Tongue (tissue), 3 donors: ENCODE measurements at places on chromosomes 4 and X.

GRCh38 chr4:52861171-52861823 is 820 bp upstream of the RASL11B start:
- peak; percentile 48 for DNase-seq

- peak; percentile 1 for DNase-seq
Measured at GRCh38 chrX:101079736-101080270, 1.1 kb downstream of the TMEM35A start.

DNA sequence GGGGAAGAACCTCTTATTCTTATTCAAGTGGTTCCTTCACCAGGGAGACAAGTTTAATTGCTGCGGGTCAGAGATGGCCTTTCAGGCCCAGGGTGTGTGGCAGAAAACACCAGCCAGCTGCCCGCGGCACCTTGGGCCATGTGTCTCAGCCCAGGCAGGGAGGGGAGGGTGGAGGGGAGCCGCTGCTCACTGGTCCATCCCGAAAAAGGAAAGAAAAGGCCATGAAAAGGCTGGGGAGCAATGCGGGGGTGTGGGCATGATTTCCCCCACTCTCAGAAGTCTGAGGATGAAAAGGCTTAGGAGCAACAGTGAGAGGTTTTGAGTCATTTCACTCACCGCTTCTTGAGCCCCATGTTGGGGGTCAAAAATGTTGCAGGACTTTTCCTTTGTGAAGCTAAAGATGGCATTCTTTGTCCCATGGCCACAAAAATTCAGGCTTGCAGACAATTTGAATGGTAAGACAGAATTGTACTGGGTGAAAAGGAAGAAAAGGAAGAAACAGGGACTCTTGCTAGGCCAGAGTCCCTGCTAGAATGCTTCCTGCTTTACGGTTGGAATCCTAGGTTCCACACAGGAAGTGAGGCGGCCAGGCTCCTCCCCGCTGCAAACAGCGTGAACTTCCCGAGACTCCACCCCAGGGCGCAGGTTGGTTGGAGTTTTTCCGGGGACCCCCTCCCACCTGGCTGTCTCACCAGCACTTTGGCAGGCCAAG is 17.4 kb upstream of the FAM47E start:
- DNase-seq, result peak; percentile 12

- DNase-seq, result no peak
Measured at GRCh38 chr4:65918872-65919271, 248.6 kb upstream of the EPHA5 start.

- DNase-seq, result no peak
Measured at GRCh38 chr4:86401826-86402225, 42.0 kb upstream of the MAPK10 start.

DNA sequence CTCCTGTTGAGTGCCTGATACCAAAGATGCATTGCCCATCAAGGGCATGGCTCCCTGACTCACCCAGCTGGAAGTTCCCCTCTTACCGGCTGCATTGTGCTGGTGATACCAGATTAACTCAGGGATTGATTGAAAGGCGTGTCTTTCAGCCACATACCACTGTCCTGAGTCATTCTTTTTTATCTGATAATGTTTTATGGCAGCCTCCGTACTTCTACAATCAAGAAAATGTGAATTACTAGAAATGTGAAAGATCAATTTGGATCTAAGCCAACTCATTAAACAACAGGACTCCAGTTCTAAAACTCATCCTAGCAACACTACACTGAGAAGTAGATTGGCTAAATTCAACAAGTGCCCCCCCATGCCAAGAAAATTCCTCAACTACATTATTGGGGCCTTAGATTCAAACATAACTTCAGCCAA is 40.0 kb downstream of the TXK start:
- no peak for DNase-seq

DNA sequence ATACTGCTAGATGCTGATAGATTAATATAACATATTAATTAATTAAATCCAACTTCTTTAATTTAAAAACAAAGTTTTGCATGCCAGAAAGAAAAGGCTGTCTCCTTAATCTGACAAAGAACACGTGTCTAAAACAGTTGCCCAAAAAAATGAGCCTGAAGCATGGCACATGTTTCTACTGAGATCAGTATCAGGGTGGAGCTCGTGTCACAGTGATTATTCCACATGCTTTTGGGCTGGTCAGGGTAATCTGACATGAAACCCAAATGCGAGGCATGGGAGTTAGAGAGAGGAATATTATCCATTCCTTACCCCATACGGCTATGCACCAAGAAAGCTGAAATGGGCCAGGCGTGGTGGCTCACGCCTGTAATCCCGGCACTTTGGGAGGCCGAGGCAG is 79.4 kb upstream of the ADRA2C start:
- peak; percentile 84 for DNase-seq

DNA sequence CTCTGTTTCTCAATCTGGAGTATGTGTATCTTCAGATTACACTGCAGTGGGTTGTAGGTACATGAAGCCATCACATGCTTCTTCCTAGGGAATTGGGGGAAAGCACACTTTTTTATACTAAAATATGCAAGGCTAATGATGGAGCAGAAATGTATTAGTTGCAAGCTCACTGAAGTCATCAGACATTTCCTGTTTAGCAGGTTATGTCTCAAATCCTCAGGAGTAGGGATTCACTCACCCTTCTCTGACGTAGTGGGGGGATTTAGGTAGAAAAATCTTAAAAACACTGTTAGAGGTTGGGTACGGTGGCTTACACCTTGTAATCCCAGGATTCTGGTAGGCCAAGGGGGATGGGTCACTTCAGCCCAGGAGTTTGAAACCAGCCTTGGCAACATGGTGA is 128.4 kb upstream of the GPC4 start:
- no peak for DNase-seq

- DNase-seq, result no peak
Measured at GRCh38 chrX:135095715-135096114, 24.6 kb downstream of the ETDB start.

DNA sequence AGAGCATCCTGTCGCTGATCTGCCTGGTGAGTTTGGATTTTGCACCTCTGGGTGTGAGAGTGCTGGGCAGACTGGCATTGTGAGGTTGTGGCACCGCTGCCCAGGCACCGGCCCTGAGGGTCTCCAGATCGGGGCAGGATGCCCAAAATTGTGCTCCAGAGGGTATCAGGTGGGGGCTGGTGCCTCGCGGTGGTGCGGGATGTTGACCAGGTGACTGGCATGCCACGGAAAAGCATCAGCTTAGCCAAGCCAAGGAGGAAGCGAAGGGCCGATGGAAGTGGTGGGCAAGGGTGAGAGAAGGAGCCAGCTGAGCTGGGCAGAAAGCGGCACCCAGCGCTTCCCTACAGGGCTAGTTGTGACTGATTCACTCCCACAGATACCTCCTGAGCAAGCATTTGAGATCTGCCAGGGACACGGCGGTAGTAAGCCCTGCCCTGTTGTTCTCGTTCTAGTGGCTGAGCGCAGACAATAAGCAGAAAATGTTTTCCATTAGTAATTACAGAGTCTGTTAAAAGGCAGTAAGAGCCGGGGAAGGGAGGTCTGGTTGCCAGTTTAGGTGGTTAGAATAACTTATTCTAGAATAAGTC is 809 bp downstream of the ZFP92 start:
- peak; percentile 7 for DNase-seq

- no peak for DNase-seq
Measured at GRCh38 chrX:9533611-9534010, 68.8 kb downstream of the TBL1X start.

DNA sequence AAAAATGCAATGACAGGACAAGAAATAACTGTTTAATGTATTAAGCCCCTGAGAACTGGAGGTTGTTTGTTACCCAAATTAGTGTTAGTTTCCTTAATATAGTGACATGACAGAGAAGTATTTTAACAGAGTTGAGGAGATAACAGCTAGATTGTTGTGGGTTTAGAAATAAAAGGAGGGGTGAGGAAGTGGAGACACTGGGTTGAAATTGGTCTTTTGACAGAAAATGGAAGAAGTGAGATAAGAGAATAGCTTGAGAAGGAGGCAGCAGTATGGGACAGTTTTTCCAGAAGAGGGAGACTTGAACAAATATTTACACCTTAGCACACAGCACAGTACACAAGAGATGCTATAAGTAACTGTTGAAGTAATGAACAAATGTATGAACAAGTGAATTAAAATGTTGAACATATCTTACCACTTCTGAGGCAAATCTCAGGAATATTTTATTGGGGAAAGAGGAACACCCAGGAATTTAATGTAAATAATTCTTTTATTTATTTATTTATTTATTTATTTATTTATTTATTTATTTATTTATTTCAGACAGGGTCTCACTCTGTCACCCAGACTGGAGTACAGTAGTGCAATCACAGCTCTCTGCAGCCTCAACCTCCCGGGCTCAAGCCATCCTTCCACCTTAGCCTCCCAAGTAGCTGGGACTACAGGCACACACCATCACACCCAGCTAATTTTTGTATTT is 58.0 kb upstream of the EGFL6 start:
- DNase-seq, result no peak

DNA sequence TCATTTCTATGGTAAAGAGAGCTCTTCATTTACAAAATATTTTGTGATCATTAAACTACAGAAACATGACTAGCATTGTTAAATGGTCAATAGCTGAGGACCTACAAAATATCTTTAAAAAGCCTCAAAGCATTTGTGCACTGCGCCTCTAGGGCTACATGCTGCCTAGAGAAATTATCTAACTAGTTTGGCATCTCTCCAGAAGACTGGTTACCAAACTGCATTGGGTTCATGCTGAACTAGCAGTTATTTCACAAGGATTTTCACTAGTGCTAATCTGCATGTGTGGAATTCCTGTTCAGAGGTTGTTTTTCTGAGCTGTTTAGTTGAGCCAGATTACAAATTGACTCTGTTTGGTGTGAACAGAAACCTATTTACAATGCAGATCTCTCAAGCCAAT is 58.5 kb upstream of the PITX2 start:
- no peak for DNase-seq

- DNase-seq, result no peak
Measured at GRCh38 chrX:100995469-100995868, 26.0 kb downstream of the ARL13A start.

DNA sequence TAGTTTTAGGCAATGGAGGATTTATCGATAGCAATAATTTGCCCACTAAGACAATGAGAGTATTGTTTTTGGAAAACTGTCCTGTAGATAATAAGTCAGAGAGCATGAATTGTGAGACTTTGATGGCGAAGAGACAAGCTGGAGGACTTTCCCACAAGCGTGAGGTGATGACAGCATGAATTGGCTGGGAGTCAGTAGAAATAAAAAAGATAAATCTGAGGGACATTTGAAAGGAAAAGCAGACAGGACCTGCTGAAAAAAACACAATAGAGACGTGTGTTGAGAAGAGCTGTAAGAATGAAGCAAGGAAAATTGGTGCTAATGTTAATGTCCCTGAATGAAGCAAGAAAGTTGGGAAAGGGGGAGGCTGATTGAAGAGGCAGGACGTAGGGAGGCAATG is 233.5 kb downstream of the DCTD start:
- DNase-seq, result no peak

DNA sequence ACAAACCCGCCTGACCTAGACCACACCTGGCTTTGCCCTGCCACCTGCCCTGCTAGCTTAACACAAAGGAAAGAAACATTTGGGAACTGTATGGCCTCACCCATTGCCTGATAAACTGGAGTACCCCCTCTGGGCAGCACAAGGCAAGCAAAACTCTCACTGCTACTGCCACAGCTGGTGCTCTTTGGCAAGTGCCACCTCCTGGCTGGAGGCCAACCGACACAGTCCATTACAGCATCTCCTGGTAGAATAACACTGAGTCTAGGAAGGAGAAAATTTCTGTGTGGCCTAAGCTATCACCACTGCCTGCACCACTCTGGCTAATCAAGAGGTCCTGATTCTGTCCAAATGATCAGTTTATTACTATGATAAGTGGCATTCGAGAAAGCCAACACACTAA is 18.9 kb upstream of the SPANXN3 start:
- DNase-seq, result peak; percentile 76

- DNase-seq, result no peak
Measured at GRCh38 chrX:49077941-49078340, 1.7 kb downstream of the WDR45 start.

- DNase-seq, result no peak
Measured at GRCh38 chr4:147617841-147618691, 869 bp downstream of the TMEM184C start.

DNA sequence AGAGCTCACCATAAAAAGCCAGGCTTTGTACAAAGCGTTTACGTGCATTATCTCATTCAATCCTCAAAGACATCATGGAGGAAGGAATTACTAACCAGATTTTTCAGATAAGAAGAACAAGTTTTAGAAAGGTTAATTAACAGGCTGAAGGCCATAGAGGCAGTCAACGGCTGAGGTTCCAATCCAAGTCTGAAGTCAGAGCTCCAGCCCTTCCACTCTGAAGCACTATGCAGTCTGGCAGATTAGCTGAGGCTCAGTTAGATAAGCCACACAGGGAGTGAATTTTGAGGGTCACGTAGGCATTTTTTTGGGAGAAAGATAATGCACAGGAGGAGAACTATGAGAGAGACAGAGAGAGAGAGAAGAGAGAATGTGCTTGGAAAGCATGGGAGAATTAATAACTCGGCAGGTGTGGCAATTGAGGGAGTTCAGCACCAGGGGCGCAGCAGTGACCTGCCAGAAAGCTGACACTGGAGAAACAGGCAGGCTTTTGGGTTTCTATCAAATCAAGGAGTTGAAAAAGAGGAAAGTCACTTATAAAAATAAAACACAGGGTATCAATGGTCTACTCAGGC is 116.5 kb upstream of the NAP1L5 start:
- no peak for DNase-seq

- DNase-seq, result no peak
Measured at GRCh38 chr4:182169572-182169971, 73.6 kb upstream of the TENM3 start.

DNA sequence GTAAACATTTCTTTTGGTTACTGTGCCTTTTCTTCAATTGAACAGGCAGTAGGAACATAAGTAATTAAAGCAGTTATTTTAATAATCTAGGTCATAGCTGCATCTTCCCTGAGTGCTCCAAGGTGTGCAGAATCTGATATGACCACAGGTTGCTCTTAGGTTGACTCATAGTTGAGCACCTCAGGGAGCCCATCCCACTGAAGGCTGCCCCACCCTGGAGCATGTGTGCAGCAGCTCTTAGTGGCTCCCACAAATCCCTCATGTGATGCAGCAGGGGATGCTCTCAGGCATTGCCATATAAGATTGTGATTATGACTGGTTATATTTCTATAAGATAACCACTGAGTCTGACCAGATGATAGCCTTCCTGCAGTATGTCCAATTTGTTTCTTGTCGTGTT is 72.3 kb downstream of the ZNF518B start:
- no peak for DNase-seq

DNA sequence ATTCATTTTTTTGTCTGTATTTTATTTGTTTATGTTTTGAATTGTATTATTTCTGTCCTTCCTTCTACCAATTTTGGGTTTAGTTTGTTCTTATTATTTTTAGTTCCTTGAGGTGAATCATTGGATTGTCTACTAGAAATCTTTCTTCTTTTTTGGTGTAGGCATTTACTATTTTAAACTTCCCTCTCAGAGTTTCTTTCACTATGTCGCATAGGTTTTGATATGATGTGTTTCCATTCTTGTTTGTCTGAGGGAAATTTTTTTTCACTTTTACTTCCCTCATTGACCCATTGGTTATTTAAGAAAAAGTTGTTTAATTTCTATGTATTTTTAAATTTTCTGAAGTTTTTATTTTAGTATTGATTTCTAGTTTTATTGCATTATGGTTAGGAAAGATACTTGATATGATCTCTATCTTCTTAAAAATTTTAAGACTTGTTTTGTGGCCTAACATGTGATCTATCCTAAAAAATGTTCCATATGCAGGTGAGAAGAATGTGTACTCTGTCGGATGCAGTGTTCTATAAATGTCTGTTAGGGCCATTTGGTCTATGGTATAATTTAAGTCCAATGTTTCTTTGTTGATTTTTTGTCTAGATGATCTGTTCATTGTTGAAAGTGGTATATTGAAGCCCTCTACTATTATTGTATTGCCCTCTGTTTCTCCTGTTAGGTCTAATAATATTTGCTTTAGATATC is 68.8 kb downstream of the IL15 start:
- DNase-seq, result no peak

- no peak for DNase-seq
Measured at GRCh38 chr4:42600578-42600977, 56.3 kb downstream of the ATP8A1 start.
